Foreskin fibroblast (primary cell): ENCODE measurements at places on chromosomes 7 and 10.

GRCh38 chr10:49389361-49389933, 6.4 kb downstream of the DRGX start:
- no peak for DNase-seq

DNA sequence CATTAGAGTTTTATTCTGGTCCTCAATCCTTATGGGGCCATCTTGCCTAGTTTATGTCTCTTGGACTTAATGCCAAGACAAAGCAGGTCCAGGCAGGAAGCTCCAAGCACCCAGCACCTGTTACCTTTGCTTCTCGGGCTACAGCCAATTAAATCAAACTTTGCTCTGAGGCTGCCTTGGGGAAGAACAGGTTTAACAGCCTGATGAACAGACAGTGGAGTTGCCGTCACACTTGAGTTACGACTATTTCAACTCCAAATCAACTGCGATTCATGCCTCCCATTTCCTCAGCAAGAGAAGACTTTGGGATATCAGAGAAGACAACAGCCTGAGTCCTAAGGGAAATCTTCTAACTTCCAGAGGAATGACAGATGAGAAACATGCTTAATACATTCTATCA, 62.2 kb downstream of the XPNPEP1 start:
- no peak for DNase-seq

DNA sequence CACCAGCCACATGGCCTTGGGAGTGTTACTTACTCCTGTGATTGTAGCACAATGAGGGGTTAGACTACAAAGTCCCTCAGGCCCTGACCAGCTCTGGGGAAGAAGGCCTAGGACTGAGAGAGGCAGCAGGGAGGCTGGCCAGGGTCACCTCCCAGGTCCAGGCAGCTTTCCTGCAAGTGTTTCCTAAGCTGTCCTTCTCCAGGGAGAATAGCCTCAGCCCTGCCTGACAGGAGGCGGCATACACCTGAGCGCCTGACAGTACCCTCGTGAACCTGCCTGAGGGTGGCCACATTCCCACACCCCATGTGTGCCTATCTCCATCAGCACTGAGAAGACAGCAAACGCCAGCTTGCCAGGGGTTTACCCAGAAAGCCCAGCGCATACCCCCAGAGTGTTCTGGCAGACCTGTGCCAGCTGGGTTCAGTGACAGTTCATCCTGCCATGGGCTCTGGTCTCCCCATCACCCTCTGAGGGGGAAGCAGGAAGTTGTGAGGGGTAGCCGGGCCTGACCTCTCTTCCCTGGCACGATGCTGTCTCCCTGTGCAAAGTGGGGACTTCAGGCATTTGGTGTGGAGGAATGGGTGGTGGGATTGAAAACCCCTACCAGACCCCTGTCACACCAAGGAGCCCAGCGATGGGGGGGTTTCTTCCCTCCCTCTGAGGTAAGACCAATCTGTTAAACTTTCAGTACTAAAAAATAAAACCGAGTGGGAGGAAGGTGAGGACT, 56.3 kb upstream of the CAMK2B start:
- no peak for DNase-seq

DNA sequence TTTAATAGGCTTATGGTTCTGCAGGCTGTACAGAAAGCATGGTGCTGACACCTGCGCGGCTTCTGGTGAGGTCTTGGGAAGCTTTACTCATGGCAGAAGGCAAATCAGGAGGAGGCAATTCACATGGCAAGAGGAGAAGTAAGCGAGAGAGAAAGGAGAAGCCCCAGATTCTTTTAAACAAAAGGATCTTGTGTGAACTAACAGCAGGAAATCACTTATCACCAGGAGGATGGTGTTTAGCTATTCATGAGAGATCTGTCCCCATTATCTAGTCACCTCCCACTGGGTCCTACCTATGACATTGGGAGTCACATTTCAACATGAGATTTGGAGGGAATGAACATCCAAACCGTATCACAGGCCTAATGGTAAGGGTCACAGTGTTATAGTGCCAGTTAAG, 678.0 kb upstream of the KCND2 start:
- DNase-seq, result no peak

- DNase-seq, result peak; percentile 87
Observed at GRCh38 chr10:4704034-4704545, 121.9 kb upstream of the AKR1E2 start.

DNA sequence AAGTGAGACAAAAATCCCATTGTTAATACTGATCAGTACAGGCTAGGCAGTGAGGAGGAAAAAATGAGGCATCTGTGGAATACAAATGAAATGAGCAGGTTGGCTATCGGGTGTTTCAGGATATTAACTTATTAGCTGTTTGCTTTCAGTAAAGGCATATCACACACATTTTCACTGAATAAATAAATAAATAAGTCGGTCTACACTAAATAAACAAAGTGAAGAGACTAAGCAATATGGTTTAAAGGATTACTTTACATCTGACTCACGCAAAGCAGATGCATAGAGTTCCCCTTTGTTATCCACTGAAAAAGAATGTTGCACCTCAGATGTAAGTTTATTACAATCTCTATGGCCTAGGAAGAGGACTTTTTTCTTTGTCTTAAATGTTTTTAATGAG, 6.3 kb upstream of the SEMA3A start:
- DNase-seq, result peak; percentile 69
